ENCODE measurements at places on chromosomes 7 and 10. TPM values are rescaled to one million over a fixed set of nuclear protein-coding genes. Genes with fewer than 3 reads are reported as not detected.

Gene ASB10
- not detected for total RNA-seq

- no peak for DNase-seq
Measured at GRCh38 chr7:29199776-29200175, 5.2 kb downstream of the CHN2 start.

GRCh38 chr10:78746155-78746763 is 322.5 kb upstream of the ZMIZ1 start:
- no peak for DNase-seq

DNA sequence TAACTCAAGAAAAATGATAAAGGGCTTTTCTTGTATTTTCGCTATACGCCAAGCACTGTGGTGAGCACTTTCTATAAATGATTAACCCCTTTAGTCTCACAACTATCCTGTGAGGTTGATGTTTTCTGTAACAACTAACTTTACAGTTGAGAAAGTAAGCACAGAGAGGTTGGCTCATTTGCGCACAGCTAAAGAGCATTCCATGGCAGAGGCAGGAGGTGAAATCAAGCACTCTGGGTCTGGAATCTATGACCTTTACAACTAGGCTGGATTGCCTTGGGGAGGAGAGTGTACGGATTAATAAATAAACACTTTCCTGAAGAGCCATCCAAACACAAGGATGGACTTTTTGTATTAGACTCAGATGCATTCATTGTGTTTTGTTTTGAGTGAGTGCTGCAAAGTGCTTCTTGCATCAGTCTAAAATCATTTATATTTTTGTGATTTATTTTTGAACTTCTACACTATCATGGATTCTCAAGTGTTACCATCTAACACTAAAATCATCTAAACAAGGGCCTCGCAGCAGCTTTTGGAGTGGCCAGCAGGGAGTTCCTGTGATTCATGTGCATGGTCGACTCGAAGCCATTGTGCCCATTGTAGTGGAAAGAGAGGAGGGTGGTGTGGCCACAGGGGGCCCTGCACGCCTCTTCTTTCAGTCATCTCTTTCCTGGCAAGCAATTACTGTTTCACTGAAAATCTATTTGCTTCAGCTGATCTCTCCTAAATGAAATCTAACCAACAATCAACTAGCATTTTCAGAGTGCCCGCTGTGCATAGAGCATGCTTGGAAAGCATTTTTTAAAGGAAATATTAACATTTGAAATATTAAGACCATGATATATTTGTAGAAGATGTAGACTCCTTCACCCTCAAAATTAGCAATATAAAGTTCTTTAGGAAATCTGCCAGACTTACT is 633.4 kb upstream of the COBL start:
- no peak for DNase-seq
